ENCODE measurements at places on chromosomes 2 and 18.

GRCh38 chr2:67572721-67573435, 175.7 kb downstream of the ETAA1 start:
- no peak for DNase-seq

- no peak for DNase-seq
Observed at GRCh38 chr2:193668557-193669323, 1474.0 kb upstream of the TMEFF2 start.

DNA sequence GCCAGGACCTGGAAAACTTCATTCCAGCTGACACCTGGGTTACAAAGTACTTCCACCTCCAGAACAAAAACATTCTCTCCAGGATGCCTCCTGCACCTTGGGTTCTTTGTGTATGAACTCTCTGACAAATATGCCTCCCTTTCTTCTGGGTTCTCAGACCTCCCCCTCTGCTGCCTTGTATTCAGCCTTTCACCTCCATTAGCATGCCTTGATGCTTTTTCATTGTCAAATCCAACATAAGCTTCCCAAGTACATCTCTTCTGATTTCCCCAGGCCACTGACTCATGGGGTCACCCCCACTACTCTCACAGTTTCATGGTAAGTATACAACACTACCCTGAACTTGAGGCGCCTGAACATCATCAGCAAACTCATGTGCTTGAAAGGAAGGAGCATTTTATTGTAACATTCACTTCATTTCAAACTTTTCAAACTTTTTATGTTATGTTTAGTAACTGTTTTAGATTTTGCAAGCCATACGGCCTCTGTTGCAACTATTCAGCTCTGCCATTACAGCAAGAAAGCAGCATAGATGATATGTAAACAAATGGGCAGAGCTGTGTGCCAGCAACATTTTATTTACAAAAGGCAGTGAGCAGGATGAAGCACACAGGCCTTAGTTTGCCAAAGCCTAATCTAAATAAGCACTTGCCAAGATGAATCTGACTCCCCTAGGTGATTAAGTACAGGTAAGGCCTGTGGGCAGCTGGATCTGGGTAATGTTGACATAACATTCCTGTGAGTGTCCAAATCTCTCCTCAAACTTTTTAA, 32.5 kb upstream of the MRPS9 start:
- no peak for DNase-seq

DNA sequence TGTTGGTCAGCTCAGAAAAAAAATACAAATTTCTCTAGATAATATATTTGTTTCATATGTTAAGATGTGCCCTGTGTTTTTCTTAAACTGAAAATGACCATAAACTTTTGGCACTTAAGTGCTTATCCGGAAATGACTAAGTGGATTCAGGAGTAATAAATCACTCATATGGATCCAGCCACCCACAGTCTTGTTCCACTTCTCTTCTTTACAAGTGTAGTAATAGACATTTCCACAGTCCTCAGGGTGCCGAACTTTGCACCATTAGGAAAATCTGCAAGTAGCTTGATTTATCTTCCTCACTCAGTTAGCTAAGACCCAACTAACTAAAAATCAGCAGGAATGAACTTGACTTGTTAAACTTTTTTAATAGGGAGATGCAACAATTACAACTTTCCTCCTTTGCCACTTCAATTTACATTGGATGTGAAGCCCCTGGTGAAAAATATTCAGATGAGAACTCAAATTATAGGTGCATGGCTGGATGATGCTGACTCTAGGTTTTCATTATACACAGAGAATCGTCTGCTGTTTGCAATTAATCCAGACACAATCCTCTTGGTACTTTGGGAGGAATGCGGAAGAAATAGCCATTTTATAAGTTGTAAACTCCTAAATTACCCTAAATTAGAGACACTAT, 322.5 kb downstream of the ARHGAP15 start:
- no peak for DNase-seq

GRCh38 chr2:234978466-234979203, 26.8 kb downstream of the SH3BP4 start:
- no peak for DNase-seq

DNA sequence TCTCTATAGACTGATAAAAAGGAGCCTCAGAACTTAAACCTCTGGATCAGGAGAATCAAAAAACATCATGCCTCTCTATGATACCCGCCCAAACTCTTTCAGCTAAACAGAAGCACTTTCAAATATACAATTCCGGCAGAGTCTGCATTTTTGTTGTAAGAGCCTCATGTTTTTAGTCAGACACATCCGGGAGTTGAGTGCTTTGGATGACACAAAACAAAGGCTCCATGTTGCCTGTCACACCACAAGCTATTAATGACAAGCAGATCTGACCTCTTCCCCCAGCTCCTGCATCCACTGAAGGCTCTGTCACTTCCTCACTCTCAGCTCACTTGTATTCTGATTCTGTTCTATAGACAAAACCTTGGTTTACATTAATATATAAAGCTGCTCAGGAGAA, 33.2 kb downstream of the SLC38A11 start:
- no peak for DNase-seq

- DNase-seq: no peak
Observed at GRCh38 chr2:178320011-178320585, 125.8 kb downstream of the OSBPL6 start.

DNA sequence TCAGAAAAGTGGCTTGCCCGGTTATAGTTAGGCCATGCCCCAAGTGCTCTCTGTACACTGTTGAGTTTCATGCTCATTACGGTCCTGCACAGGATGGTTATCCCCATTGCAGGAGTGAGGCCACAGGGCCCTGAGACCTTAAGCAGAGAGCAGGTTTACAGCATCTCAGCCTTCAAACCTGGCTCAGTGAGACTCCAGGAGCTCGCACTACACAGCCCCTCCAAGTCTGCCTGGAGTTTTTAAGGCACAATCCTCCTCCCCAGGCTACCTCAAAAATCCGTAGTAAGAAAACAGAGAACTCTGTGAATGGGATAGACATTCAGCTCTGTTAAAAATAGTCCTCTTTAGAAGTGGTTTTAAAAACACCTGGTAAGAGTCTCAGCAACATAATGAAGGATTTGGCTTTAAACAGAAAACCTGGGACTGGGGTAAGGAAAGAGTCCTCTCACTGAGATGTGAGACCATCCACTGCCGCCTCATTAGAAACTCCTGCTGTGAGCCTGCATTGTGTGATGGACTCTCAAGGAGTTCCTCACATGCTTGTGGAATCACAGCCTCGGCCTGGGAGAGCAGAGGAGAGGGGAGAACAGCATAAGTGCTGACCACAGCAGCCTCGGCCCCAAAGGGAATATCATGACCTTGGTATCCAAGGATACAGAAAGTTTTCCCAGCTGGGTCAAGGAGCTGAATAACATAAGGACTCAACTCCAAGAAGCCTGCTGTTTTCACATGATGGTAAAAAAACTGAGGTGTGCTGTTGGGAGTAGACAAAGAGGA, 214.8 kb downstream of the ATAD2B start:
- DNase-seq: no peak

DNA sequence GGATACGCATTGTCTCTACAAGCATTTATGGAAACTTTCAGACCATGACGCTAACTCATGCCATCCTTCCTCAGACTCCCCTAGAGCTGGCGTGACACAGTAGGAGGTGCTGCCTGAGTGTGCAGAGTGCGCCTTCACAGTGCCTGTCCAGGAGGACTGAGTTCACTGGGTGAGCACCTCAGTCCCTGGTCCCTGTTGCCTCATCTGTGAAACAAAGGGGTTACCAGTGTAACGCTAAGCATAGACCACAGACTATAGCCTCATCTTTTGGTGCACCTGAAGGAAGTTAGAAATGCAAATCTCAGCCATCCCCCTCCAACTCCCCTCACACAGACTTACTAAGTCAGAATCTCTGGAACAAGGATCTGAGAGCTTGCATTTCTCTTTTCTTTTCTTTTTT, 142.8 kb downstream of the TMEM17 start:
- no peak for DNase-seq

DNA sequence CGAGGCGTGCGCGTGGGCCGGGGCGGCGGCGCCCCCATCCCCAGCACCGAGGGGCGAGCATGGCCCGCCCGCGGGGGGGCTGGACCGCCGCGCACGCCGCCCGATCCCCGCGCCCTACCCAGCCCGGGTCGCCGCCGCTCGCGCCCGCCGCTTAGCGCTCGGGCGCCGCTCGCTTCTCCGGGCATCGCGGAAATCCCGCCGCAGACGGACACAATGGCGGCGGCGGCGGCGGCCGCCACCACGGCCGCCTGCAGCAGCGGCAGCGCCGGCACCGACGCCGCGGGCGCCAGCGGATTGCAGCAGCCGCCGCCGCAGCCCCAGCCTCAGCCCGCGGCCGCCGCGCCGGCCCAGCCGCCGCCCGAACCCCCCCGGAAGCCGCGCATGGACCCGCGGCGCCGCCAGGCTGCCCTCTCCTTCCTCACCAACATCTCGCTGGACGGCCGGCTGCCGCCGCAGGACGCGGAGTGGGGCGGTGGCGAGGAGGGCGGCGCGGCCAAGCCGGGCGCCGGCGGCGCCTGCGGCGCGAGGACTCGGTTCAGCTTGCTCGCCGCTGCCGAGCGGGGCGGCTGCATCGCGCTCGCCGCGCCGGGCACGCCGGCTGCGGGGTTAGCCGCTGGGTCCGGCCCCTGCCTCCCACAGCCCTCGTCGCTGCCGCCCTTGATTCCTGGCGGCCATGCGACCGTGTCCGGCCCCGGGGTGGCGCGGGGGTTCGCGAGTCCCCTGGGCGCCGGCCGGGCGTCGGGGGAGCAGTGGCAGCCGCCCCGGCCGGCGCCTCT, 453 bp downstream of the CABLES1 start:
- DNase-seq: no peak

DNA sequence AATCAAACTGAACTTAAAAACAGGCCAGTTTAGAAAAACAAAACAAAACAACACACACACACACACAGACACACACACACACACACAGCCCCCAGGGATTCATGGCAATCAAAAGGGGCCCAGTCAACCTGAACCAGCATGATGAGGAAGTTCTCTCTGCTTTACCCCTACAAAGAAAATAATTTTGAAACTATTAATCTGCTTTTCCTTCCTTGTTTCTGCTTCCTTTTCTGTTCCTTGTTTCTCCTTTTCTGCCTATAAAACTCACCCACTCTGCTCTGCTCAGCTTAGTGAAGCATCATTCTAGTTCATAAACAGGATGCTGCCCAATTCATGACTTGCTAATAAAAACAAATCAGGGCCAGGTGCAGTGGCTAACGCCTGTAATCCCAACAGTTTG, 203.1 kb downstream of the RAB3GAP1 start:
- no peak for DNase-seq

DNA sequence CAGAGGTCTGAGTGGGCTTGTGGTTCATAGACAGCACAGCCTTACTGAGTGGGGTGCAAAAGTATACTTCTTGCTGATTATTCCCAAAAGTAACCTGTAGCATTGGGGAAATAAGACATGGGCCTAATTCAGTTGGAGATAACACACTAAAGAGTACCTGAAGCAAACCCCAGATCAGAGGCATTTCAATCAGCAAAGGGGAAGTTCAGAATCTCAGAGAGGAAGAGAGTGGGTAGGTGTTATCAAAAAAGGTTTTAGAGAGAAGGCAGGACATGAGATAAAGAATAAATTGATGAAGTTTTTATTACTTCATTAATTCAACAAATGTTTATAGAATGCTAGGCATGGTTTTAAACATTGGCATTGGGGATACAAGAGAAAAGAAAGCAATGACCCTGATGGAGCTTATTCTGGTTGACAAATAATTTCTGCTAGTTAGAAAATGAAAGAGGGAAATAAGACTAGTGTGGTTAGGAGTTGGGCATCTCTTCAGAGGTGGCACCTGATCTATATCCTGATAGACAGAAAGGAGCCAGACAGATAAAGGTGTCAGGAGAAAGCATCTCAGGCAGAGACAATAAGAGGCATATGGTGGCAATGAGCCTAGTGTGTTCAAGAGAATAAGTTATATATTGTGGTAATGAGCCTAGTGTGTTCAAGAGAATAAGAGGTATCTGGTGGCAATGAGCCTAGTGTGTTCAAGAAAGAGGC, 153.8 kb upstream of the SETBP1 start:
- DNase-seq: no peak

DNA sequence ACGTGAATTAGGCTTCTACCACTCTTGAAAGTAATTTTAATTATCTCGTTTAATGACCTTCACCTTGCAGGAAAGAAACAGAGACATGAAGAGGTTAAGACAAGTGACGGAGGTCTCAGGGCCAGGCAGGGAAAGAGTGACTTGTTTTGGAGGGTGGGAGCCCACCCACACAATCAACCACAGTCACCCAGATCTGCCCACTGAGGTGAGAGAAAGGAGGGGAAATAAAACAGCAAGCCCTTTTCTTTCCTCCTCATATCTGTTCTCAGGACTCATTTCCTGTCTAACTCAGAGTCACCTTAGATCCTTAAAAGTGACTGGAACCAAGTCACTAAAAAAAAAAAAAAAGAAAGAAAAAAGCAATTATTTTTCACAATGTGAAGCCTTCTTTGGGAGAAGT, 26.8 kb downstream of the ATP8B1 start:
- DNase-seq: no peak

- DNase-seq: no peak
Observed at GRCh38 chr2:3238951-3239841, 138.4 kb downstream of the EIPR1 start.

DNA sequence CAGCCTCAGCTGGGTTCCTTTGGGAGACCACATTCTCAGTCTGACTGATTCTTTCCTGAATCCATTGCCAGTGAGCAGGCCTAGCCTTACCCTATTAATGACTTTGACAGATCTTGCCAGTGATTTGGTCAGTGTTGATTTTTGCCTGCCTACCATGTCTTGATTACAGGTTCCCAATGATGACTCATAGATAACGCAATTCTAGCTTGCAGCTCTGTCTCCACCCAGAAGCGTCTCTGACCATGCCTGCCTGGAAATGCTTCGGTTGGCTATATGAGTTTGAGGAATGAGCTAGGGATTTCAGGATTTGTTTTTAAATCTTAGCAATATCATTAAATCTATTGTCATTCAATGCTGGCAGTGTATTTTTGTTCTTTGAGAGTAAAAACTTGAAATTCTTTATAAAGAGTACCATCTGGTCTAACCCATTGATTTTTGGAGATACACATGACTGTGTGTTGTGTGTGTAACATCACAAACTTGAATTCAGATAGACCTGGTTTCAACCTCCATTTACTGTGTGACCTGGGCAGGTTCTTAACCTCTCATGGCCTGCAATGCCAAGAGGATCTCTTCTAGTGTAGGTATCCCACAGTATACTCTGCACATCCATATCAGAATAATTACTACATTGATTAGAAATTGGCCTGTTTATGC, 57.0 kb downstream of the CCDC150 start:
- DNase-seq: no peak

GRCh38 chr2:222774941-222775340, 85.9 kb upstream of the ACSL3 start:
- DNase-seq: no peak

DNA sequence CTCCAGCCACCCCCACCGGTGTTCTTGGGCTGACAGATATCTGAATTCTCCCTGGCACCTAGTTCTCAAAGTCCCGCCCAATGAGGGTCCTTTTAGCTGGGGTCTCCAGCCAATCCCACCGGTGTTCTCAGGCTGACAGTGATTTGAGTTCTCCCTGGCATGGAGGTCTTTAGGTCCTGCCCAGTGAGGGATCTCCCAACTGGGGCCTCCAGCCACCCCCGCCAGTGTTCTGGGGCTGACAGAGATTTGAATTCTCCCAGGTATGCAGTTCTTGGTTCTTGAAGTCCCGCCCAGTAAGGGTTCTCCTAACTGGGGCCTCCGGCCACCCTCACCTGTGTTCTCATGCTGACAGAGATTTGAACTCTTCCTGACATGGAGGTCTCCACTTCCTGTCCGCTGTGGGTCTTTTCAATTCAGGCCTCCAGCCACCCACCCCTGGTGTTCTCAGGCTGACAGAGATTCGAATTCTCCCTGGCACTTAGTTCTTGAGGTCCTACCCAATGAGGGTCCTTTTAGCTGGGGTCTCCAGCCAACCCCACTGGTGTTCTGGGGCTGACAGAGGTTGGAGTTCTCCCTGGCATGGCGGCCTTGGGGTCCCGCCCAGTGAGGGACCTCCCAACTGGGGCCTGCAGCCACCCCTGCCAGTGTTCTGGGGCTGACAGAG, 154.6 kb downstream of the ANKRD36 start:
- no peak for DNase-seq
